ENCODE measurements at places on chromosomes 13 and 19.
A peak's percentile ranks its signal among the peaks of the same experiment; 100 is the strongest.

DNA sequence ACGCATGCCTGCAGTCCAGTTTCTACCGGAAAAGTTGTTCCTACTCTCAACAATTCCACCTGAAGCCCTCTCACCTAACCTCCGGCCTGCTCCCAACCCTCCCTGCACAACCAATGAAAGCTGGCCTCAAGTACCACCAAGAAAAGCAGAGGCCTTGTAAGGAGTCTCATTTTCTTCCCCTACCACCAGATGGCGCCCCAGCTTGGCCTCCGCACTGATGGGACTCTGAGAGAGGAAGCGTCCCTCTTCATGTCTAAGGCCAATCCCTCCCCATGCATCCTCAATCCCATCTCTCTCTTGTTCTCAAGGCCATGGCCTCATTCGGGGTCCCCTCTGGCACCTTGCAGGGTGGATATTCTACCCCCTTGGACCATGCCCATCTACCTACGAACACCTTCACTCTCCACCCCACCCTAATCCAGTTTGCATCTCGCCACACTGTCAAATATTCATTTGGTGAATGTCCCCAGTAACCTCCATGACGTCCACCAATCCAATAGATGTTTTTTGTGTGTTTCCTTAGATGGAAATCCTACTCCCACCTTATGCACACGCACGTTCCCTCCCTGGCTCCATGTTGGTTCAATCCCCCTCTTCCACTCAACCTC lies 412.8 kb downstream of the ZNF536 start:
- DNase-seq: peak; percentile 77

GRCh38 chr19:17209126-17210036 lies 5.8 kb upstream of the USE1 start:
- peak; percentile 83 for DNase-seq

- no peak for DNase-seq
Measured at GRCh38 chr19:16463991-16464575, 7.7 kb downstream of the EPS15L1 start.

DNA sequence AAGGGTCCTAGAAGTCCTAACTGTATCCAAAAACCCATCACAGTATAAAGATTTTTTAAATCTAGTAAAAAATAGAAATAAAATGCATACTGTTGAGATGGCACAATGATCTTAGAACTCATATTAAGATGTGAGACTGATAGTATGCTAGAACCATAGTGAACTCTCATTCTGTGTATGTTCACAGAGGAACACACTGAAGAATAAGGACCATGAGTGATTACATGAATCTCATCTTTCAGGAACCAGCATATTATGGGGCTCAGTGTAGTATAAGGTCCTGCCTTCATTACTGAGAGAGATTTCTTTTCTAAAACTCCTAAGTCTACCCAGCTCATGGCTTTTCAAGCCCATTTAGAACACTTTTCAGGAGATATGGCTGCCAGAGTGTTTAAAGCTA lies 59.8 kb upstream of the RFC3 start:
- no peak for DNase-seq

- no peak for DNase-seq
Measured at GRCh38 chr13:24459234-24459633, 53.3 kb downstream of the PARP4 start.

GRCh38 chr13:83121896-83122295 lies 760.4 kb downstream of the SLITRK1 start:
- no peak for DNase-seq

DNA sequence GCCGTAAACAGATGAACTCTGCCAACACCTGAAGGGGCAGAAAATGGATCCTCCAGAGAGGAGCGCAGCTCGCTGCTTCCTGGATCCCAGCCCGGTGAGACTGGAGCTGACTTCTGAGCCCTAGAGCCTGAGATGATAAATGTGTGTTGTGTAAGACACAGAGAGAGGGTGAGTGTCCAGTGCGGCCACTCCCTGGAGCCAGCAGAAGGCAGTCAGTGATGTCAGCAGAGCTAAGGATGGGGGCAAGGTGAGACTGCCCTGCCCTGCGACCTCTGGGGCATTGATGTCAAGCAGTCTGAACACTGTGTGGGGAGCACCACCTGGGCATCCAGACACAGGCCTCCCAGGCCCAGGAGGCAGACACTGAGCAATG lies 9.7 kb upstream of the SLC35E1 start:
- DNase-seq: no peak
